ENCODE measurements at places on chromosomes 1 and 21.

DNA sequence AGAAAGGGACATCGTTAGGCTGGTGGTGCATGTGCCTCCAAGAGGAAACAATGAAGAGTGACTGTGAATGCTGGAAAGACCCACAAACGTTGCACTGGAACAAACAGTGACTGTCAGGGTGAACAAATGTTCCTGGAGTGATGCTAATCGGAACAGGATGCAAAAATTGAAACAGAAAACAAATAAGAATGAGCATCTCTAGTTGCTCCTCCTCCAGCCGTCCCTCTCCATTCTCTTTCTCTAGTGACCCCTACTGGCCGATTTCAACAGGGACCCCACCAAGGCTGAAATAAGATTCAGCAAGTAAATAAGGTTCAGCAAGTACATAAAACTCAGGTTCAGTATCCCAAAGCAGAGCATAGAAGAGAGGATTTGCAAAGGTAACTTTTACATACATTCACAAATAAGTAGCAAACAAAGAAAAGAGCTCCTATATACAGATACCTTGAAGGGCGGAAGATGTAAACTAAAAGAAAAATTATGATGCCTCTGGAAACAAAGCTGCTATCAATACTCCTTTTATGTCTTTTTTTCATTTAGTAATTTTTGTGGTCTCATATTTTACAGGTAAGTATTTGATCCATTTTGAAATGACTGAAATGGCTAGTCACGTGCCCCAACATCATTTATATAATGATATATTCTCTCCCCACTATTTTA is 836.1 kb upstream of the ADAMTS5 start:
- DNase-seq, result no peak

DNA sequence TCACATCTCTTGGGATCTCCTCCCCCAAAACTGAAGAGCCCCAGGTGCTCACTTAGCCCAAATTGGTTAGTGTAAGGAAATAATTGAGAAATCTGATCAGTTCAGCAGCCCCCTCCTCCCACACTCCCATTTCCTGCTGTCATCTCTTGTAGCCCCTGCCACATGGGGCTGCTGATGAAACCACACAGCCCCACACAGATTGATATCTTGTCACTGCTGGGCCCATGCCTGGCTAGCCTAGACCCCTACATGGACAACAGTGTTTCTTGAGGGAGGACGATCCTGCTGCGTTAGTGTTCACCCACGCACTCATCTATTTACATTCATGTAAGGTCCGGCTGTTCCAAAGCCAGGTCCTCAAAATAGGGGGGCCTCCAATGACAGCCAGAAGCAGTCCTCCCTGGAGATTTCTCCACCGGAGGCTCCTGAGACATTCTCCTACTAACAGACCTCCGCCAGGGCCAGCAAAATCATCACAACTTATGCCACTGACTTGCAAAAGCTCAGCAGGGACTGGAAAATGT is 23.9 kb upstream of the RXRG start:
- DNase-seq, result no peak

DNA sequence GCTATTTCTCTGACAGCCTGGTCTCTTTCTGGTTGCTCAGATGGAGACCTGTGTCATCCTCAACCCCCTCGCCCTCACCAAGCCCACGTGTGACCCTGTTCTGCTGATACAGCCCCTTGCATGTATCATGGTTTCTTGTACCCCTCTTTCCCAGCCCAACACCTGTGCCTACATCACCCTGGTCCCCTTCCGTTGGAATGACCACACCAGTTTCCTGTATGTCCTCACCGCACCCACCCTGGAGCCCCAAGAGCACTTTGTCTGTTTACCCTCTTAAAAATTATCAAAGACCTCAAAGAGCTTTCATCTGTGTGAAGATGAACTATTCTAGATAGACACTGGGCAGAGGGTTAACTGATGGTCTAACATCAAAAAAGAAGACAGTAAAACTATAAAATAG is 179.5 kb downstream of the GALNT2 start:
- DNase-seq, result no peak

DNA sequence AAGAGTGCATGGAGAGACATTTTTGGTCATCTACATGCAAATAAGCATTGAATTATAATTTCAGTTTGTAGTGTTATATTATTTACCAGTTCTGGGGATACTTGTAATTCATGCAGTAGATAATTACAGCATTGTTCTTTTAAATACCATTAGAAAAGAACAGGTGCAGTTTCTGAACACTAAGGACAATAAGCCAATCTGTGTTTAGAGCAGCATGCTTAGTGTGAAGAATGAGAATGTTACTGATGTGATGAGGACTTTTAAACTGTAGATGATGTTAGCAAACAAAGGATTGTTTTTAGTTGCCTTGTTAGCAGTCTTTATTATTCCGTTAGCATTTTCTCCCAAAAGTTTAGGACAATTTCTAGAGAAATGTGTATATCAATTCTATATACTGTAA is 348.3 kb downstream of the BRINP3 start:
- DNase-seq, result no peak

GRCh38 chr1:15180189-15180588 is 26.6 kb downstream of the TMEM51 start:
- no peak for DNase-seq
